ENCODE measurements at places on chromosomes 3 and 15. TPM values are rescaled to one million over a fixed set of nuclear protein-coding genes. Genes with fewer than 3 reads are reported as not detected.

CCDC13 gene
- total RNA-seq: 0.51 TPM

OXTR gene
- total RNA-seq: 3.6 TPM

PRTG gene
- 4.0 TPM for total RNA-seq

PSTPIP1 gene
- 0.77 TPM for total RNA-seq

IGF2BP2 gene
- total RNA-seq: 26.2 TPM

FMN1 gene
- total RNA-seq: 27.7 TPM

LYZL4 gene
- not detected for total RNA-seq

FETUB gene
- not detected for total RNA-seq

NPAP1 gene
- not detected for total RNA-seq

PYGO1 gene
- total RNA-seq: 10.1 TPM

FBN1 gene
- 260 TPM for total RNA-seq

SCAANT1 gene
- 1.7 TPM for total RNA-seq

GRCh38 chr3:161212906-161213305 is 8.2 kb upstream of the NMD3 start:
- DNase-seq: peak; percentile 5

DNA sequence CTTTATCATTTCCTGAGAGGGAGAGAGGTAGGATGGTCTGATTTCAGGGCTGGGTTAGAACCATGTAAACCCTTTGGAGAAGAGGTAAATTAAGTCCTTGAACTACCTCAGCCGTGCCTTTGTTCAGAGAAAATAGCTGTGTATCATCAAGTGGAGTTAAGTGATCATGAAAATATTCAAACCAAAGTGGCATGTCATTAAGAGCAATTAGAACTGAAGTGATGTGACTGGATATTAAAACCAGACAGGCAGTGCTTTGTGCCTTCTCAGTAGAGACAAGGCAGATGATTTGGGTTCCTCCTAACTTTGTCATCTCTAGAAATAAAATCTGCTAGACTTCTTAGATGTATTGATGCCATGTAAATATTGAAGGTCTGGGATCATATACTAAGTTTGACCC is 171.5 kb downstream of the IL5RA start:
- no peak for DNase-seq

DNA sequence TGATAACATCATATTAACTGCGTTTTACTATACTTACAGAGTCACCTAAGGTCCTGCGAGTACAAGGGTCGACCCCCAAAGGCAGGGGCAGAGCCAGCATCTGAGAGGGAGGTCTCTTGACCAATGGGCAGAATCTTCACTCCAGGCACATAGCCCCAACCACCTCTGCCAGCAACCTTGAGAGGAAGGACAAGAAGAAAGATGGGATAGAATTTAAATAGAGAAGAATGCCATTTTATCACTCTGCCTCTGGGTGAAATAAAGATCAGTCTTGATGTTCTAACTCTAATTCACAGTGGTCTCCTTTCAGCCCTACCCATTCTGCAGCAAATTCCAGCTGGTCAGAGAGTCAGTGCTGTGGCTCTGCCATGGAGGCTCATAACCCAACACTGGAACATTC is 26.5 kb downstream of the KNG1 start:
- DNase-seq: no peak

DNA sequence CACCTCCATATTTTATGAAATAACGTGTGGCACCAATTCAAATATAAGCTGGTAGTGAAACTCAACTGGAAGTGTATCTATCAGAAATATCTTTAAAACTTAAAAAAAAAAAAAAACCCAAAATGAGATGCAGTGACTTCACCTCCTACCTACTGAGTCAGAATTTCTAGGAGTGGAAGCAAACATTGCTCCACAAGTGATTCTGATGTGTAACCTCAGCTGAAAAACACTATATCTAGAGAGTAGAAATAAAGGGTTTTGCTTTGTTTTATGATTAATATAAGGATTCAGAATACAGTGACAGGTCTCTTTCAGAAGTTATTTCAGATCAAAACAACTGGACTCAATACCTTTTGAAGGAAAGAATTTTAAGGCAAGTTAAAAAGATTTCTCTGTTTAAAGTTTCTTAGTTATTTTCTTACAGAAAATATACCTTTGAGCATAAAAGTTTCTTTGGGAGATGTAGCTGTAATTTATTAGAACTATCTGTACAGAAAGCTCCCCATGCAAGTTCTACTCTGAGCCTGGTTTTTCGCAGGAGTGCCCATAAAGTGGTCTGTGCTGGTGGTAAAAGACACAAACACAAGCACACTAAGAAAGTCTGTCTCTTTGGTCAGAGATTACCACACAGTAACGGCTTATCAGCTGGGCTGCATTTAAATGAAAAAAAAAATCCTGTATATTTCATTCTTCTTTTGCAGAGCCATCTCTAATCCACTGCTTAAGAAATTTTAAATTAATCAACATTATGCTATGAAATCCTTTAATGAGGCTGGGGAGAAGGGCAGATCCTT is 59.9 kb upstream of the PPIB start:
- peak; percentile 34 for DNase-seq

- no peak for DNase-seq
Observed at GRCh38 chr3:100425316-100425715, 24.0 kb downstream of the LNP1 start.

GRCh38 chr15:46365572-46365971 is 730.7 kb downstream of the SQOR start:
- DNase-seq: peak; percentile 6

GRCh38 chr3:184320104-184320445 is 5.7 kb downstream of the EIF4G1 start:
- DNase-seq: peak; percentile 97

DNA sequence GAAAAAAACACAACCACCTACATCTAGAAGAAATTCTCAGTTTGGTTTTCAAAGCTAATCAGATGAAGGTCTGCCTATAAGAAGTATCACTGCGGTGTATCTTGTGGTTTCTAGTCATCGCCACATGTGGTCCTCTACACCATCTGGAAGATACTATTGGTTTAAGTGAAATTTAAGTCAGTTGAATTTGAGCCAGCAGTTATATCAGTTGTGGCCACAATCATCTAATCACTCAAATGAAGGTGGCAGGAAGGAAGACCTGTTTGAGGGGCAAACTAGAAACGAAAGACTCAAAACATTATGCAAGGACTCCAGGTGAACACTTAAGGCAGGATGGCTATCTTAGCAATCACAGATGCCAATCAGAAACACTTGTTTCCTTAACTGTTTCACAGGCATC is 48.7 kb downstream of the ETV5 start:
- DNase-seq: peak; percentile 7

GRCh38 chr15:94387849-94388441 is 156.6 kb downstream of the MCTP2 start:
- DNase-seq: no peak

DNA sequence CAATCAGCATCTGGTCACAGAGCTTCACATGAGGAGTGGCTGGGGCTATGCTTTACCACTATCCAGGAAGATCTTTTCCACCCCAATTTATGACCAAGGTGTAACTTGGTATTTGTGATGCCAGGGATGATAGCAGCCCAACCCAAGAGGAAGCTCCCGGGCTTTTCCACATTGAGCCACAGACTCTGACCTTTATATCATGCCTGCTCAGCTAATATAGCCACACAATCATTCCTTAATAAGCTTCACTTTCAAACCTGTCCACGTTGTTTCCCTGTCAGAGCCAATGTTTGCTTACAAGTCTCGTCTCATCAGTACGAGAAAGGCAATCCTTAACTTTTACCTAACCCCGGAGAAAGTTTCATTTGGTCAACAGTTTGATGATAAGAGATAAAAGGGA is 330.9 kb downstream of the SHQ1 start:
- no peak for DNase-seq

GRCh38 chr15:66661432-66662096 is 40.5 kb upstream of the SMAD6 start:
- DNase-seq: no peak

- DNase-seq: peak; percentile 79
Observed at GRCh38 chr15:75167588-75168350, 33.9 kb upstream of the C15orf39 start.

DNA sequence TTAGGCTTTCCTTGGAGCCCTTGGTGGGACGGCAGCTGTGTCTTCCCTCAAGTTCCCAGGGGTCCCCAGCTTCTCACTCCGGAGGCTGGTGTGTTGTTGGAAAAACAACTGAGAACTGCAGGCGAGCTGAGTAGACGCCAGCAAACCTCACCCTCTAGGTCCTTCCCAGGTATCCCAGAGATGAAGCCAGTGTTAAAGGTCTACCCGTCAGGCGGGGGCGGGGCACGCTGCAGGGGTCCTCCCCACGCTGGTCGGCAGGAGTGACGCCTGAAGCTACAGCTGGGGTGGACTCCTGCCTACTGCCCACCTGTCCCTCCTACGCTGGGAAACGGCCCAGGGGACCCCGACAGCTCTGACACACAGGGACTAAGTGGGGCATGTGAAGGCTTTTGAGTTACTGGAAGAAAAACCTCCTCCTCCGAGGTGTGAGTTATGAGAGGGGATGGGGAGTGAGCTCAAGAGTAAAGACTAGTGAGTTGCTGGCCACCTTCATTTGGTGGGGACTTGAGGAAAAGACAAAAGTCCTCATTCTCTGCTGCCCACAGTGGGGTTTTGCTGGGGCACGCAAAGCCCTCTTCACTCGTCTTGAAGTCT is 32.2 kb upstream of the SNRPA1 start:
- DNase-seq: no peak

DNA sequence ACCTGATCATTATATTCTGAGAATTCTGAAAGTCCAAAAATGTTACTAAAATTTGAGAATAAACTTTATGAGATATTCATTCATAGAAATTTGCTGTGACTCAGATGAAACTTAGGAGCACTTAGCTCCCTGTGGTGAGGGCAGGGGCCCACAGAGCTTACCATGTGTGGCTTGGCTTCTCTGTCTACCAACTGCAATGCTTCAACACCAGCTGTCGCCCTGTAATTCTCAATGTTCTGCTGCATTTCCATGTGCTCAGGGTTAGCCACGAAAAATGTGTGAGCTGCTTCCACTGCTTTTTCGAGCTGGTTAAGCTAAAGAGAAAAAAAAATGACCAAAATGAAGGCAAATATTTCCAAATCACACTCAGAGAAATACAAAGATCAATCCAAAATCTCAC is 125.6 kb downstream of the P3H2 start:
- DNase-seq: peak; percentile 75

GRCh38 chr3:193114431-193115340 is 126.3 kb upstream of the PLAAT1 start:
- DNase-seq: no peak

- DNase-seq: peak; percentile 23
Observed at GRCh38 chr3:47444103-47444502, 31.6 kb downstream of the SCAP start.

- no peak for DNase-seq
Observed at GRCh38 chr15:41025393-41025792, 72.1 kb downstream of the CHAC1 start.

- DNase-seq: no peak
Observed at GRCh38 chr3:156532730-156533129, 22.2 kb downstream of the SSR3 start.

DNA sequence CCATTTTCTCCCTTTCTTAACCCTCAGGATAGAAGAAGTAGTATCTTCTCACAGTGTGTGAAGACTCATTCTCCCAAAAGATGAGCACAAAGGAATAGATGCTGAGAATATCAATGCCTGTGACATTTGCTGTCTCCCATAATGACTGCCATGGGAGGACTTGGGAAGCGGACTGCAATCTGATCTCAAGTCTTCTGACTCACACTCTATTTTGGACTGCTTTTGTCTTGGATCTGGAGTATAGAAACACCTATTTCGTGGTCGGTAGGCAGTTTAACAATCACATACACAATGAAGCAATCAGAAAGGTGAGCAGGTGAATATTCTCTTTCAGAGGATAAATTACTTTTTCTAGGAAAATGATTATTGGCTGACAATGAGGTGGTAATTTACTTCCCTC is 852.0 kb downstream of the FHIT start:
- DNase-seq: peak; percentile 20

DNA sequence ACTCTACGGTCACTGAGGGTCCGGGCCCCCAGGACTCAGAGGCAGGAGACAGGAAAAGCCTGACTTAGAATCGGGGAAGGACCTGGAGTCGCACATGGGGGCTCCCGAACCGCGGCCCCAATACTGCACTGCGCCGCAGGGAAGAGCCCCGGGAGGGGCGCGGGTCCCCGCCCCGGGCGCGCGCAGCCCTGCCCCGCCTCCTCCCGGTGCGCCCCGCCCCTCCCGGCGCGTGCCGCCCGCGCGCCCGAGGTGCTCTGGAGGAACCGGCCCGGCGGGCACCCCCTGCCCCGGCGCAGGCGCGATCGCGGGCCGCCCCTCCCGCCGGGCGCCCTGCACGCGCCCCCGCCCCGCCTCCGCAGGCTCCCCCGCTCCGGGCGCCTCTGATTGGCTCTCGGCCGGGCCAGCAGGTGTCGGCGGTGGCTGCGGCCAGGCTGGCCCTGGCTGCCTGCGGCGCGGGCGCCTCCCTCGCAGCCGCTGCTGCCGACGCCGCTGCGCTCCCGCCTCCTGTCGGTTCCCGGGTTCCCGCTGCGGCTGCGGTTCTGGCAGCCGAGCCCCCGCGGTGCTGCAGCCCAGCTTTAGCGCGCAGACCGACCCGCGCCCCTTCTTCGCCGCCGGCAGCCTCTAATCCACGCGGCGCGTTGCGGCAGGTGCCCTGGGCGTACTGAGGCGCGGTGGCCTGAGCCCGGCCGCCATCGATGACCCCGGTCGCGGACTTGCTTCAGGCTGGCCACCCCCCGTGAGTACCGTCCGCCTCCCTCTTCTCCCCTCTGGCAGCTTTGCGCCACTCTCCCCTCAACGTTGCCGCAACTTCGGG is at the start of gene MYRIP:
TSS of gene MYRIP (plus strand) at position 429 of the 814 bp plus-strand sequence. CDS start 91,208 bp downstream, outside the sequence.
- DNase-seq: no peak

GRCh38 chr3:52930748-52931147 is 33.4 kb upstream of the STIMATE start:
- no peak for DNase-seq

GRCh38 chr3:71183549-71183948 is 400.0 kb downstream of the FOXP1 start:
- DNase-seq: no peak

DNA sequence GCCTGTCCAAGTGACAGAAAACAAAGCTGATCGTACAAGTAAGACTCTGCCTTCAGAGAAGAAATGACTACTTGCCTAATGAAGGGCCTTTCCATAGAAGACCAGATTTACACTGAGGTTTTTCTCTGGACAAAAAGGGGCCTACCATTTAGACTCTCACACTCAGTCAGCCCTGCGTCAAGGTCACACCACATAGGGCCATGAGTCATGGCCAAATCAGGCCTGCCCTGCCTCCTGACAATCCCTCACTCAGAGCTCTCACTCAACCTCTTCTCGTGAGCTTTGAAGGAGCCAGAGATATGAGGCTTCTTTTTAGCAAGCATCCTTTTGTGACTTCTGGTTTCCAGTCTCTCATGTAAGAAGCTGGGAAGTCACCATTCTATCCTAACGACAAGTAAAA is 68.1 kb upstream of the NMNAT3 start:
- peak; percentile 75 for DNase-seq

DNA sequence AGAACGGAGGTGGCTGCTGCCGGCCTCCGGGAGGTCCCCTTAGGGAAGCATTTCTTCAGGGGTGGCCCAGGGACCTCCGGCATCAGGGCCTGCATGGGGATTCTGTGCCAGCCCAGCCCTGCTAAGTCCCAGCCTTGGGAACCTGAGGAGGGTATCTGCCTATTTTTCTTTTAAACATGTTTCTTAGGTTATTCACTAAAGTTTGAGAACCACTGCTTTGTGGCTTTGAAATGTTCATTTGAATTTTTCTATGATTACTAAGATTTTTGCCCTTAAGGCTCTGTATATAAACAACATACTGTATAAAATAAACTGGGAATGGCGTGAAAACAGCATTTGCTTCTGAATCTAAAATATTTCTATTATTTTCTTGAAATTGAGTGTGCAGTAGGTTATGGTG is 24.4 kb downstream of the FAN1 start:
- peak; percentile 8 for DNase-seq

GRCh38 chr3:38627956-38628355 is 21.5 kb downstream of the SCN5A start:
- no peak for DNase-seq

Data from fibroblast of lung (primary cell).